Stimulated activated CD4-positive, alpha-beta T cell treated with anti-CD3 and anti-CD28 coated beads, Interleukin-12 subunit alpha, Interleukin-12 subunit beta, amount 100 ng/mL, for 48 hours (primary cell): ENCODE measurements at places on chromosomes 11 and 22.

GRCh38 chr11:119315131-119316015, 1.6 kb downstream of the MCAM start:
- DNase-seq, result no peak

DNA sequence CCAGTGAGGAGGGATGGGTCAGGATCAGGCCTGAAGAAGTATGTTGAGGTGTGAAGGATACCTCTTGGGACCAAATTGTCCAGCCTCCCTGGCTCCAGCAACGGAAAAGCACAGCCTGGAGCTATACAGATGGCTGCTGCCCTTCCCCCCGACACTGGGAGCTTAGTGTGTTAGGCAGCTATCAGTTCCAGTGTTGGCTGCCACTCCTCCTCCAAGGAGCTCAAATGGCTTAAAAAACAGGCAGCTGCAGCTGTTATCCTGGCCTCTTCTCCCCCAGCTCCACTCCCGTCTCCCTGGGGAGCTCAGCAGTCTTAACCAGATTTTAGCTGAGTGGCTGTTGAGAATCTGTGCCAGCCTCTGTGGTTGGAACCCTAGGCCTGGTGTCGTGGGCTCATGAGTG, 225.0 kb downstream of the JRKL start:
- no peak for DNase-seq

DNA sequence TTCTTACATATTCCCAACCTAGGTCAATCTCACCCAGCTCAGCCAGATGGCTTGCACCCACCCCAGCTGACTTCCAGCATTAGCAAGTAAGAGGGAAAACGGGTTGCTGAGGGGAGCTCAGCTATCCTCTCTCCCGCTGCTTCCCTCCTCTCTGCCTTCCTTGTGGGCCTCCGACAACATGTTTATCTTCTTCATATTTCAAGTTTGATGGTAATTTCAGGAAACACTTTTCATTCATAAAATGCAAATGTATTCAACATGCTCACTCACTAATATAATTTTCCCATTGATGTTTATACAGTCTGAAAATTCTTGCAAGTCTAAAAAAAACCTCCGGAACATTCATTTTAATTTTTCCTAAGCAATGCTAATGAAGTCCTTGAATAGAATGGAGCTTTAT, 372.5 kb upstream of the B3GAT1 start:
- DNase-seq, result no peak

- no peak for DNase-seq
These were observed 11.9 kb upstream of the MDK start for GRCh38 chr11:46369458-46370152.

DNA sequence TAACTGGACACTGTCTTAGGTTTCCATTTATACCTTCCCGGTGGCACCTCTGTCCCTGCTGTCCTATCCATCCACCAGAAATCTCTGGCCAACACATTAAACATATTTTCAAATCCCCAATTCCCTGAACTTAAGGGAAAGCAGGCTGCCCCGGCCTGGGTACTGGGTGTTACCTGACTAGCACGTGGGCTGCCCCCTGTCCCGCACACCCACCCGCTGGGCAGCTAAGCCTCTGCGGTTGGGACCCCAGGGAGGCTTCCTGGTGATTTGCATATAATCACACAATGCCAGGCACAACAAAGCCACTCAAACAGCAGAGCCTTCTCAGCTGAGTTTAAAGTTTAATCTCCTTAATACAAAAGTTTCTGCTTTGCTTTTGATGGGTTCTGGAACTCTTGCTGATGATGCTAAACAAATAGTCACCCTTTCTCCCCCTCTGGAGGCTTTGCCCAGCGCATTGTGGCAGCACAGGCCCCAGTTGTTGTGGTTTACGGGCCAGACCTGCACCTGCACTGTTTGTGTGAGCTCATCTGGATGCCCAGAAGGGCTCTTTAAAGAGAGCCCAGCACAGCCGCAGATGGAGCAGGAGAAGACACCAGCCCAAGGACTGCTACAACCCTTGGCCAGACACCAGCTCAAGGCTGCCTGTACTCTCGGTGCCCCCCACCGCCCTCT, 59.9 kb upstream of the POU2AF1 start:
- no peak for DNase-seq

DNA sequence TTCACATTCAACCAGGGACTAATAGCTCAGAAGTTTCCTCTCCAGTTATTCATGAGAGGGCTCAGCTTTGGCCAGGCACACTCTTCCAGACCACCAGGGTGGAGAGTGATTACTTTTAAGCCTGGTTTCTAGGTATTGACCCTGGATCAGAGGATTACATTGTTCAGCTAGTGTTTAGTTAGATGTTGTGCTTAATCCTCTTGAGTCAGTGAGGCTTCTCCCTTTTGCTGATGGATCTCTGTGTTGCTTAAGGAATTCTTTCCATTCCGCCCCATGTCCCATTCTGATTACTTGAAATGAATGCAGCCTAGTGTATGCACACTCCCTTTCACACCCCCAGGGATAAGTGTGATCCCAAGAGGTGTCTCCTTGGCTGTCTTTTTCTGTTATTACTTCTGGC, 271.7 kb upstream of the ANO5 start:
- DNase-seq, result no peak

GRCh38 chr22:24697172-24697571, 77.3 kb downstream of the PIWIL3 start:
- no peak for DNase-seq

DNA sequence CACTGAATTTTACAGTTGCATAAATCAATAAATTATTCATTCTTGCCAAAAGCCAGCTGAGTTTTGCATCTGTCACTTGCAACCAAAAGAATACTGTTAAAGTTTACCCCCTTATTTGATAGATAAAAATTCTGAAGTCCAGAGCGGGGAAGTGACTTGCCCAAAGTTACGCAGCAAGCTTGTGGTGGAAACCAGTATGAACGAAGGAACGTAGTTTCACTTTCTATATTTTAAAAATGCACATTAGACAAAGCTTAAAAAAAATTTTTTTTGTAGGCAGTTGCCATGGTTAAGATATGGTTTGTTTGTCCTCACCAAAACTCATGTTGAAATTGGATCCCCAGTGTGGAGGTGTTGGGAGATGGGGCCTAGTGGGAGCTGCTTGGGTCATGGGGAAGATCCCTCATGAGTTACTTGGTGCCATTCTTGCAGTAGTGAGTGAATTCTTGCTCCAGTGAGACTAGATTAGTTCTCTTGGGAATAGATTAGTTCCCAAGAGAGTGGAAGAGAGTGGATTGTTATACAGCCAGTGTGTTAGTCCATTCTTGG, 46.3 kb upstream of the SEZ6L start:
- DNase-seq, result no peak

GRCh38 chr22:45731798-45732495, 60.3 kb downstream of the ATXN10 start:
- no peak for DNase-seq

DNA sequence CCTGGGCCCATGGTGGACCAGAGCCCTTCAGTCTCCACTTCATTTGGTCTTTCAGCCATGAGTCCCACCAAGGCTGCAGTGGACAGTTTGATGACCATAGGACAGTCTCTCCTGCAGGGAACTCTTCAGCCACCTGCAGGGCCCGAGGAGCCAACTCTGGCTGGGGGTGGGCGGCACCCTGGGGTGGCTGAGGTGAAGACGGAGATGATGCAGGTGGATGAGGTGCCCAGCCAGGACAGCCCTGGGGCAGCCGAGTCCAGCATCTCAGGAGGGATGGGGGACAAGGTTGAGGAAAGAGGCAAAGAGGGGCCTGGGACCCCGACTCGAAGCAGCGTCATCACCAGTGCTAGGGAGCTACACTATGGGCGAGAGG, 4.3 kb downstream of the ZBTB16 start:
- no peak for DNase-seq

GRCh38 chr11:64356498-64357411, 2.2 kb upstream of the RPS6KA4 start:
- peak; percentile 48 for DNase-seq

DNA sequence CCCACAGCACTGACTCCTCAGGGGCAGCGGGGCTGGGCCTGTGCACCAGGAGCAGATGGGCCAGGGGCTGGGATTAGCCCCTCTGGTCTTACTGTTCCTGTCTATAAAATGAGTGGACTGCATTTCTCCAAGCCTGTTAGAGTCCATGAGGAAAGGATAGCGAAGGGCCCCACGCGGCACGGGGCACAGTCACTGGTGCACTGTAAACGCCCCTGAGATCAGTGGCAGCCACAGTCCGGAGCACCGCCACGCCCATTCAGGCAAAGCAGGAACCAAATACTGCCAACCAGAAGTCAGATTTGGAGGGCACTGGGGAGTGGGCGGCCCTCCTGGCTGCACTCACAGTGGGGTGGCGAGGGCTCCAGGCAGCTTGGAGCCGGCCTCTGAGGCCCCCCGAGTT, 387.5 kb downstream of the TBC1D22A start:
- DNase-seq, result no peak

GRCh38 chr22:36797911-36798673, 18.7 kb downstream of the PVALB start:
- DNase-seq, result no peak

DNA sequence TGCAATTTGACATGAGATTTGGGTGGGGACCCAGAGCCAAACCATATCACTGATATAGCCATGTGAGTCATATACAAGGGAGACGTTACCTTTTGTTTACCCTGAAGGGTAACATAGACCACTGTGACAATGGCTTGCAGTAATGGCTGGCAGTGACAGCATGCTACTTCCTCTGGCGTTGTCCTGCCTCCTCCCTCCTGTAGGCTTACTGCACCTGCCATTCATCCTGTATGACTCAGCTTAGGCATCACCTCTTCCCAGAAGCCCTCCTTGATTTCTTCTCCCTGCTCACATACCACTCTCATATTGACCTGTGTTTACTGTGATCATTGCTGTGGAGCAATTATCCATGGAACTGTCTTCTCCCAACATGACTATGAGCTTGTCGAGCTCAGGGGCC, 12.0 kb upstream of the PVALB start:
- DNase-seq, result no peak

- DNase-seq, result no peak
These were observed 101.1 kb upstream of the IGLL5 start for GRCh38 chr22:22786301-22787115.

DNA sequence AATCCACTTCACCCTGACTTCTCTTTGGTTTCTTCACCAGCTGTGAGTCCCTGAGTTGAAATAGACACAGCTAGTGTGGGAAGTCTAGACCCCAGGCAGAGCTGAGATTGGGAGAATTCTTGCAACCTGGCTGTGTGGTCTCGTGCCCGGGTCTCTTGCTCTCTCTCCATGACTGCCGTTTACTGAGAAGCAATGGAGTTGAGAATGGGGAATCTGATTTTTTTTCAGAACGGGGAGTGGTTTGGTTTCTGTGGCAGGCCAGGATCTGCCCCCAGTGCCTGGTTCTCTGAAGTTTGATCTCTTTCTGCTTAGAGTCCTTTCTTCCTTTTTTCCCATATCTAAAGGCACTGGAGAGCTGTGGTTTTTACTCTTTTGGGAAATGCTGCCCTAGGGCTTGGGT, 1.5 kb downstream of the SIDT2 start:
- DNase-seq, result no peak

DNA sequence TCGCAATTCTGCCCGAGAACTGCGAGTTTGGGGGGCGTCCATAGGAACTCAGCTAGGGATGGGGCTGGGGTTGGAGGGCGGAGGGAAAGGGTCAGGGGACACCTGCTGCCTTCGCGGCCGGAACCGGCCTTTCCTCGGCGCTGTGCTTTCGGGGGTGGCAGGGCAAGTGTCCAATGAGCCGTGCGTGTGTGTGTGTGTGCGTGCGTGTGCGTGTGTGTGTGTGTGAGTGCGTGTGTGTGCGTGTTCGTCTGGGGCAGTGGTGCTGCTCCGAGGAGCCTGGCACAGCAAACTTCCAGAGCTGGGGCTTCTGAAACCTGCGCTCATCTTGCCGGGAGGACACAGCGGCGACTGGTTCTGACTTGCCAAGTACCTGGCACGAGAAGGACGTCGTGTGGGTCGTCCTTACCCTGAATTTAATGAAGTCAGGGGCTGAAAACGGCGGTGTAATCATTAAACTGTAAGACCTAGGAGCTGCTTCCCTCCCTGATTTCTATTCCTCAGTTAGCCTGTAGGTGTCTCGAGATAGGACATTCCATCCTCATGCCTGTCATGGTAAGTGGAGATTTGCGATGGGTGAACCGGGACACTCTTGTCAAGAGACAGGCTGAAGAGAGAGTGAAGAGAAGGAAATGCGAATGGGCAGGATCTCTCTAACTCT, 27.0 kb upstream of the AMOTL1 start:
- no peak for DNase-seq

DNA sequence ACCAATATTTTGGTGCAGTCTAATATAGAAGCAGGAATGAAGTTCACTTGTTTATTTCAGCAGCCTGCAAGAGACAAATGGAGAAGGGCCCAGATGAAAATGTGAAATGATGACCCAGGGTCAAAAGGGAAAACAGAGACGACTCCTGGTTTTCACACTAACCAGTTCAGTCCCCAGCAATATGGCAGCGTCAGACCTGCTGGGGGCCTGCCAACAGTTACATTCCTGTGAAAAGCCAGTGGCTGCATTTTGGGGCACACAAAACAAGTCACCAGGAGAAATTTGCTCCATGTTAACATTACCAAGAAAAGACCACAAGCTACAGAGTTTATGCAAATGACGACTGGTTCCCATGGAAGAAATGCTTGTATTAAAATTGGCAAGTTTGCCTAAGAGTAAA, 80.2 kb downstream of the CCDC34 start:
- no peak for DNase-seq

DNA sequence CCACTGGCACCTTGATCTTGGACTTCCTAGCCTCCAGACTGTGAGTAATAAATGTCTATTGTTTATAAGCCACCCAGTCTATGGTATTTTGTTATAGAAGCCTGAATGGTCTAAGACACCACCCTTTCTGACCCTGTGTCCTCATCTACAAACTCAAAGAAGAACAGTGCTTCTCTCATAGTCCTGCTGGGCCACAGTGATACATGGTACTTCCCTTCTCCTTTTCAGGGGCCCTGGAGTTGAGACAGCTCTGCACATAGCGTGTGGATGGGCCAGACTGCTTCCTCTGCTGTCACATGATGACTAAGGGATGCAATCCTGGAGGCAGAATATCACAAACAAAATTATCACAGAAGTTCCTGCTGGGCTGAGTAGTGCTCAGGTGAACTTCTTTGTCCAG, 5.0 kb downstream of the KCNJ11 start:
- DNase-seq, result no peak

DNA sequence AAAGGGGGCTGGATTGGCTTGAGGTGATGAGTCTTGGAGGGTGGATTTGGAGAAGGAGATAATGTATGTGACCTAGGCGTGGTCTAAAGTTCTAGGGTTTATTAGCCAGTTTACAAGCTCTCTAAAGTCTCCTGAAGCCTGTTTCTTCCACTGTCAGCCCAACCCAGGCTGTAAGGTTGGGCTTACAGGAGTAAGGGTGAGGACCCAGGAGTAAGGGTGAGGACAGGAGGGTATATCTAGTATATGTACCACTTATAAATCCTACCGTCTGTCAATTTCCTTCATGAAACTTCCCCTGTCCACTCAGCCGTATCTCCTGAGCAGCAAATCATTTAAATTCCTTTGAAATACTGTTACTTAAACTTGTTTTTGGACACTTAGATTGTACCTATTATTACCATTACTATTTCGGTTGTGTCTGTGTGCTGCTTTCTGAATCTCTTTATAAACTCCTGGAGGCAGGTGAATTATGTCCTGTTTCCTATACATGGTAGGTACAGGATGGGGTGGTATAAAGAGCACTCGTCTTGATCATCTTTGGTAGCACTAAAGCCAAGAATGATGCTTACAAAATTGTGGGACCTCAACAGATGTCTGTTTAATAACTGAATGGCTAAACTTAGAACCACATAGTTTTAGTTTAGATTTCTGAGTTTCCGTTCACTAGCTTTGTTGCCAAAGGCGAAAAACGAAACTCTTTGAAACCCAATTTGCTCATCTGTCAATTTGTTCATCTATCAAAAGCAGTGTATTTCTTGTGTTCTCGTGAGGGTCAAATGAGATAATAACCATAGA, 192.0 kb downstream of the GRIK4 start:
- DNase-seq, result no peak
